Fibroblast of skin of abdomen (primary cell): ENCODE measurements at places on chromosomes 5 and 9.
A peak's percentile ranks its signal among the peaks of the same experiment; 100 is the strongest.

DNA sequence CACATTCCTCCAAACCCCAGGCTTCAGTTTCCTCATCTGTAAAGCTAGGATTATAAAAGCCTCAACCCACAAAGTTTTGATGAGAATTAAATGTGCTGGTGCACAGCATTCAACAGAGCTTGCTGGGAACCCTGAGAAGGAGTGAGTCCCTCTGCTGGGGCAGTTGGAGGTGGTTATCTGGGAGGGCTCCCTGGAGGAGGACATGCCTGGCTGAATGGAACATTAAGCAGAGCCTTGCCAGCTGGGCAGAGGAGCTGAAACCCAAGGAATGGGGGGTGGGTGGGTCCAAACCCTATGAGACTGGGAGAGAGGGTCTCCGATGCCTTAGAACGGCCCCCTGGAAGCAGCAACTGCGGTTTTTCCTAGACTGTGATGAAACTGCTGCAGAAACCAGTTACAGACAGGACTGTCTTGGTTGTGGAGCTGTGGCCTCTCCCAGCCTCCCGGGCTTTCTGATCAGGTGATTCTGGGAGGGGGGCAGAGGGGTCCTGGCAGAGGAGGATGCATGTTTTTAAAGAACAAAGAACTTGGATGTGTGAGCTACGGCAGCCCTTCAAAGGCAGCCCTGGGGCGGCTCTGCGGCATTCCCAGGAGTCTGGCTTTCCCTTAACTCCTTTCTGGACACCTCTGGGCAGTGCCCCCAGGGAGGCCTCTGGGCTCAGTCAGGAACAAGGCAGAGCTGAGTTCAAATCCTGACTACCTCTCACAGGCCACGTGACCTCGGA is 20.8 kb downstream of the FIBCD1 start:
- DNase-seq, result no peak

DNA sequence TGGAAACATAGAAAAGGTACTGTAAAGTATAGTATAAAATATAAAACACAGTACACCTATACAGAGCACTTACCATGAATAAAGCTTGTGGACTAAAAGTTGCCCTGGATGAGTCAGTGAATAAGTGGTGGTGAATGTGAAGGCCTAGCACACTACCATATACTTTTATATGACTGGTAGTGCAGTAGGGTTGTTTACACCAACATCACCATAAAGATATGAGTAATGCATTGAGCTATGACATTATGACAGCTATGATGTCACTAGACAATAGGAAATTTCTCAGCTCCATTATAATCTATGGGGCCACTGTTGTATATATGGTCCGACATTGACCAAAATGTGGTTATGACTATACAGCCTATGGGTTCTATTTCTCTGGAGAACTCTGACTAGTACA is 291.8 kb upstream of the ACTBL2 start:
- no peak for DNase-seq

DNA sequence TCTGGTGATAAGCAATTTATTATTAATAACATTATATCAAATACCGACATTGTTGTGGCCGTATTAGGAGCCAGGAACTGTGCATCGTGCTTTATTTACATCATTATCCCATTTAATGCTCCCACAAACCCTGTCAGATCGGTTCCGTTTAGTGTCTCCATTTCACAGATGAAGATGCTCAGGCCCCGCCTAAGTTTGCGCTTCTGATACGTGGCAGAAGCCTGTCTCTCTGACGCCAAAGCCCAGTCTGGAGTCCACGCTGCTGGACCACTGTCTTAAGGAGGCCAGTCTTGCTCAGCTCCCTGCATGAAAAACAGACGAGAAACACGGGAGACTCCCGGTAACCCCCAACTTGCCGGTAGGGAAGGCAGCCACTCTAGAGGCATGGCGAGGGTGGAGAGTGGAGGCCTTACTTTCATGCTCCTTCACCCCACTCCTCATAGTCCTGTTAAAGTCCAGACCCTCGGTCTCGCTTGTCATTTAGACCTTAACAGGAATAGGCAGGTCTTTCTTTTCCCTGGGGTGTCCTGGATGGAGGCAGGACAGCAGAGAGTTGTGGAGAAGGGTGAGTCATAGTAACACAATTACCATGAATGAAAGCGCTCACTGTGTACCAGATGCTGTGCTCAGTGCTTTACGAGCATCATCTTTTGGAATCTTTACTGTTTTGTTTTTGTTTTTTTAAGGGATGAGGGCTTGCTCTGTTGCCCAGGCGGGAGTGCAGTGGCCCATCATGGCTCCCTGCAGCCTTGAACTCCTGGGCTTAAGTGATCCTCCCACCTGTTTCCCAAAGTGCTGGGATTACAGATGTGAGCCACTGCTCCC is 872 bp downstream of the TXNDC15 start:
- peak; percentile 87 for DNase-seq

- DNase-seq, result no peak
These were observed 48.6 kb downstream of the CDKN2A start for GRCh38 chr9:21945606-21946005.

DNA sequence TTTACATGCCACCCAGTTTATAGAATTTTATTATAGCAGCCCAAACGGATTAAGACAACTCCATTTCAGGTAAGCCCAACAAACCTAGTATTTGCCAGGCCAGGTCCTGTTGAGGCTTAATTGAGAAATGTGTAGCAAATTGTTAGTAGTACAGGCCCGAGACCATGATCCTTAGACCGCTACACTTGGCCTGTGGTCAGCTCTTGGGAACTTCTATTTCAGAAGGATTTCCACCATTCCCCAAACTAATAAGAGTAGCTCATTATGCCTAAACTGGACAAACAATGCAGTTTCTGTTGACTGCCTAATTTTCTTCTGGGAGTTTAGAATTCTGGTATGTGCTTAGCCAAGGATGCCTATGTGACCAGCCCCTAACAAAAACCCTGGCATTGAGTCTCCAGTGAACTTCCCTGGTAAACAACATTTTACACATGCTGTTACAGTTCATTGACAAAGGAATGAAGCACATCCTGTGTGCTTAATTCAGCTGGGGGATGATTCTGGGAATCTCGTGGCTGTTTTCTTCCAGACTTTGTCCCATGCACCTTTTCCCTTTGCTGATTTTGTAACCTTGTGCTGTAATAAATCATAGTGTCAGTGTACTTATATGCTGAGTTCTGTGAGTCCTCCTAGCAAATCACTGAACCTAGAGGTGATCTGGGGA is 5.6 kb upstream of the GPX3 start:
- no peak for DNase-seq

DNA sequence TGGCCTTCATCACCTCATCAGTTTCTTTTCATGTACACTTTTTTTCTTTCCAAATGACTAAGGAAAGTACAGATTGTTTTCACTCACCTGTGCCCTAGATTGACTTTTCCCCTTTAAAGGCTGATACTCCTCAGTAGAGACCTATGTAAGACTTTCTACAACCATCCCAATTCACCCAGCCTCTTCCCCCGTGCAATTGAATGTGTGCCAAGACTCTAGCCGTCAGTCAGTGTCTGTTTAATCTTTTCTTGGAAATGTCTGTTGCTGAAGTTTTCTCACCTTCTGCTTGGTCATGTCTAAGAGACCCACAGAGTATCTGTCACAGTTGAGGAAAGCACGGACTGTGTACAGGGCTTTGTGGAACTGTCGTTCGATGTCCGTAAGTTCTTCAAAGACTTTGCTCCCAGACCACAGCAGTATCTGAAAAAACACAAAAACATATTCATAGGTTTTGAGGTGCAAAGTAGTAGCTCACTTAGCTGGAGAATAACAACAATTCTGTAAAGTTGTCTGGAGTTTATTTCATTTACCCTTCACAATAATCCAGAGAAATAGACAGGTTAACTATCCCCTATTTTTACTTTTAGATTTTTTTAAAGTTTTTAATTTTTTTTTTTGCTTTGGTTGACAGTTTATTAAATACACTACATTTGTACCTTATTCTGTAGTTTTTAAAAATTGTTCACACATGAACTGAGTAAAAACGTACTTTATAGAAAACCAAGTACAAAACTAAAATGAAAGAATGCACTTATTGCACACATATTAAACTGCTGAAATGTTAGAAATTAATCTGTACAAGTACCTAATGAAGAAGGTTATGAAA is 13.6 kb downstream of the PDE6A start:
- no peak for DNase-seq

DNA sequence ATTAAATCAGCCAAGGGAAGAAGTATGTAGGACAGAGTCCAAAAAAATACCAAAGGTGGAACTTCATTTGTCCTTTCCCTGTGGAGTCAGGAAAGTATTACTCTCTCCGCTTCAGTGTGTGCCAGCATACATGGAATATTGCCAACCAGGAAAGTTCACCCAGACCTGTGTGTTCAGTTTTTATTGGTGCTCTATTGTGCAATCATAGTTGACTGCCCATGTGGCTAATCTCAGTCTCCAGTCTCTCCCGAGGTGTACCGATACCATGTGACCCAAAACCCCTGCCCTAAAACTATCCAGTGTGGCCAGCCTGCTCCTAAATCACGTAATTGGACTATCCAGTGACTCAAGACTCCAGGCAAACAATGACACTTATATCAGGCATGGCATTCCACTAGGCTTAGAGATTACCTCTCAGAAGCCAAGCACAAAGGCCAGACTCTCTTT is 38.8 kb downstream of the NFX1 start:
- DNase-seq, result peak; percentile 74

- peak; percentile 44 for DNase-seq
These were observed 175.6 kb downstream of the HSD17B3 start for GRCh38 chr9:96126321-96126881.

DNA sequence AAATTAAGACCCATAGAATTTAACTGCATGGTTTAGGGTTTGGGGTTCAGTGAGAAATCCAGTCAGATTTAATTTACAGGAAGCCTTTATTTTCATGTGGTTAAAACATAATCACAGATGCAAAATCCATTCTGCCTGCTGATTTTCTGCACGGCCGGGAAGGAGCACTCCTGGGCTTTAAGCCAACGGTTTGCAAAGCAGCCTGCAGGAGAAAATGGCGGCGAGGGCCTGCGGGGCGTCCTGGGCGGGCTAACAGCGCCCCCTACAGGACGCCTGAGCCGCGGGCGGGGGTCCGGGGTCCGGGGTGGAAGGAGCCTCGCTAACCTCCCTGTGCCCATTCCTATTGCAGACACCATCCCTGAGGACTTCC is 47.6 kb downstream of the THBS4 start:
- DNase-seq, result peak; percentile 86

DNA sequence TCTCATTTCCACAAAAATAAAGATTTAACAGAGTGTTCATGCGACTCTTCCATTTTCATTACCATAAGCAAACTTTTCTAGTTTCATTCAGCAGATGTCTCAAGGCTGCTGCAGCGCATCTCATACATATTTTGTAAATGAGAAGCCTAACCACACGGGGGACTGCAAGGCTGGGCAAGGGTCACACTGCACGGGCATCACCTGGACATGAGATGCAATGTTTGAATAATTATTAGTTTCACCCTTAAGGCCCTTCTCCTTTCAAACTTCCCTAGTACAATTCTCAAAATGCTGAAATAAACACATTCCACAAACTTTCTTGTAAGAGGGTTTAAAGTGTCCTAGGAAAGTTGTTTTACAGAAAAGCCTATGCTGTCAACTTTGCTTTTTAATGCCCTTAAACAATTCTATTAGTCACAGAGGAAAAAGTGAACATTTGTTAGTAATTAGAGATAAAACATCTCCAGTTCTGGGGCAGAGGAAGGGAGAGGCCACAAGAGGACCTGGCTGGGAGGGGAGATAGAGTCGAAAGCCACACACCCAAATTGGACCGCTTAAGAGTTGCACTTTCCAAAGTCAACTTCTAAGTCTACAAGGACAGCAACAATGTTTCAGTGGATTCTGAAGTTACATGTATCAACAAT is 1.3 kb downstream of the DENND1A start:
- DNase-seq, result peak; percentile 62

DNA sequence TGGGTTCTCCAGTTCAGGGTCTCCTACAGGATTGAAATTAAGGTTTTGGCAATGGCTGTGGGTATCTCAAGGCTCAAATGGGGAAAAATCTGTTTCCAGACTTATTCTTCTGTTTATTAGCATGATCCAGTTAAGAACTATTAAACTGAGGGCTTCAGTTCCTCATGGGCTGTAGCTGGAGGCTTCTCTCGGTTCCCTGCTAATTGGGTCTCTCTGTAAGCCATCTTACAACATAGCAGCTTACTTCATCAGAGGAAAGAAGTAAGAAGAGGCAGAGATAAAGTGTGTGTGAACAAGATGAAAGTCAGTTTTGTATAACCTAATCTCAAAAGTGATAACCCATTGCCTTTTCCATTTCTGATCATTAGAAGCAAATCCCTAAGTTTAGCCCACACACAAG is 391.9 kb downstream of the PSAT1 start:
- DNase-seq, result no peak

DNA sequence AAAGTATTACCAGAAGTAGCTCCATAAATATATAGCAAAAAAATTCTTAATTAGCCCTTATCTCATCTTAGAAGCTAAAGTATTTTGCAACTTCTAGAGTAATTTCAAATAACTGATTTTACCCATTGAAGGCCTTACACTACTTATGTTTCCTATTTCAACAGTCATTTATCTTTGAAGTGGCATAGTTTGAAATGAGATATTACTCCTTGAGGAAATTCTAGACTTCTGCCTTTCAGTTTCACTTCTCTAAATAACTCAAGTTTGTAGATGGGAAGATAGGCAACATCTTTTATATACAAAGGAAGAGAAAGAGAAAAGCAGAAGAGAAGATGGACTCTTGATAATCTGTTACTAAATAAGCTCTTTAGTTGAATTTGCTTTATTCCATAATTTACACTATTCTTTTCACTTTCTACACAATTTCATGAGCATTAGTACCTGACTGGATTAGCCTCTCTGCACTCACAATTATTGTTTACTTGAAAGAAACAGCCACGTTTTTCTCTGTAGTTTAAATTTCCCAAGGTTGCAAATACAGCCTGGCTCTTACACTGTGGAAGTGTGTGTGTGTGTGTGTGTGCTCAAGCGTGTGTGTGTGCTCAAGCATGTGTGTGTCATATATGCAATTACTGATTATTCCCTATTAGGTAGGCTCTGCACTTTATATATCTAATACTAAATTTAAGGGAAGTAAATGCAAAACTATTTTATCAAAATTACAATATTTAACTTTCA is 60.6 kb upstream of the EMB start:
- DNase-seq, result no peak

DNA sequence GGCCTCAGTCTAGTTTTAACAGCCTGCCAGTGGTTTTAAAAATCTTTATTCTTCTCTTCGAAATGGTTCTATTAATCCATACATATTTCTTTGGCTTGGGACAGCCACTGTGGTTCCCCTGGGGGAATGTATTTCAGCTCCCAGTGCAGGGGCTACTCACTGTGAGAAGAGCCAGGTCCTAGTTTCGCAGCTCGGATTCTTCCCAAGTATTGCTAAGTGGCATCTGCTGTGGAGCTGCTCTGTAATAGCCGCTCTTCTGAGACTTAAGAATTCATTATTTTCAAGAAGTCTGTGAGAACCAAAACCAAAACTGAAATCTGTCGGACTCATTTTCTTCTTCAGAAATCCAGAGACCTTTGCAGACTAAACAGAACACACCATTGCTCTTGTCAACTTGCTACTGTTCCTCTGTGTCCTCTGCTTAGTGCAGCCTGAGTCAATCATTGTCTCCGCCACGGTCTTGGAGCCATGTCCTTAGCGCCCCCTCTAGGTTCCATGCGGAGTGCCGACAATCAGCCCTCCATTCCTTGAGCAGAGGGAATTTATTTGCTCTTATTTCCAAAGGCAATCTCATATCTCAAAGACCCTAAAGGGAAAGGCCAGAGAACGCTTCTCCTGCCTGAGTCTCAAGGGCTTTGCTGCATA is 478.2 kb downstream of the SPATA31D1 start:
- DNase-seq, result no peak

GRCh38 chr5:62362701-62363100 is 41.0 kb downstream of the DIMT1 start:
- no peak for DNase-seq

GRCh38 chr5:2224689-2225088 is 342.0 kb upstream of the IRX4 start:
- no peak for DNase-seq

GRCh38 chr9:34493972-34494535 is 28.7 kb downstream of the ENHO start:
- peak; percentile 44 for DNase-seq
